ENCODE measurements at places on chromosomes 7 and 10.
A peak's percentile ranks its signal among the peaks of the same experiment; 100 is the strongest.

GRCh38 chr10:133099571-133099970 lies 11.8 kb downstream of the ADGRA1 start:
- no peak for DNase-seq

GRCh38 chr10:18308600-18308999 lies 168.4 kb downstream of the CACNB2 start:
- no peak for DNase-seq

- DNase-seq, result no peak
Measured at GRCh38 chr10:34981844-34982243, 108.3 kb downstream of the CUL2 start.

DNA sequence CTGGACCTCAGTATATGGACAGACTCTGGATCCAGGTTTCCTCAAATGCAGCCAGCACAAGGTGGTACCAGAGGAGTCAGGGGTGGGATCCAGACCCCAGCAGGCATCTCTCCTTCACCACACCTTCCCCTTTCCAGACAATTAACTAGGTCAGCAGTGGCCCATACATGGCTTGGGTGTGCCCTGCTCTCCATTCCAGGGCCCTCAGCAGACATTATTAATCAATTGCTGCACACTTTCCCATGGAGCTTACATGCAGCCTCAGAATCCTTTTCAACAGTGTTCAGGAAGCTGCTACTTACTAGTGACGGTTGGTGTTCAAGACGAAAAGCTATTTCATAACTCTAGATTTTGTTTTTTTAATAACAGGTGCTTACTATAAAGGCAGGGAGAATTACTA lies 6.0 kb downstream of the COL13A1 start:
- peak; percentile 49 for DNase-seq

All from M059J (cell line).